ENCODE measurements at places on chromosomes 1 and 21.

DNA sequence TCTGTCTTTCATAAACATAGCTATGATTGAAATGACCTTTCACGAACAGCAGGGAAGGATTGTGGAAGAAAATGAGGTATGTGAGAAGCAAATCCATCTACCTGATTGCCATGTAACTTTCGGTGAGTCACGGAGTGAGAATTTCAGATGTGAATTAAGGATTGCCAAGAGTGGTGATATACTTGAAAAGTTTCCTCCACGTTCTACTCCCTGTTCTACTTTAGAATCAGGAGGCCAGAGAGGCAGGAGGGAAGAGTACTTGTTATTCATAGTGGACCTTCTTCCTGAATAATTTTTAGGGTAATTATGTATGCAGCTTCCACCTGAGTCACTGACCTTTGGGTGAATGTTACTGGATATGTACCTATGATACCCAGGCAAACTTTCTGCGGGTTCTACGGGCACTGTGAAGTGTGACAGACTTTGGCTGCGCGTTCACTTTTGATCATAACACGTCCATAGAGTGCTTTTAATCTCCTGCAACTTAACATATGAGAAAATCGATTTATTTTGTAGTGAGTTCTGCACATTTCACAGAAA is 2.6 kb upstream of the KCNE1 start:
- no peak for DNase-seq

DNA sequence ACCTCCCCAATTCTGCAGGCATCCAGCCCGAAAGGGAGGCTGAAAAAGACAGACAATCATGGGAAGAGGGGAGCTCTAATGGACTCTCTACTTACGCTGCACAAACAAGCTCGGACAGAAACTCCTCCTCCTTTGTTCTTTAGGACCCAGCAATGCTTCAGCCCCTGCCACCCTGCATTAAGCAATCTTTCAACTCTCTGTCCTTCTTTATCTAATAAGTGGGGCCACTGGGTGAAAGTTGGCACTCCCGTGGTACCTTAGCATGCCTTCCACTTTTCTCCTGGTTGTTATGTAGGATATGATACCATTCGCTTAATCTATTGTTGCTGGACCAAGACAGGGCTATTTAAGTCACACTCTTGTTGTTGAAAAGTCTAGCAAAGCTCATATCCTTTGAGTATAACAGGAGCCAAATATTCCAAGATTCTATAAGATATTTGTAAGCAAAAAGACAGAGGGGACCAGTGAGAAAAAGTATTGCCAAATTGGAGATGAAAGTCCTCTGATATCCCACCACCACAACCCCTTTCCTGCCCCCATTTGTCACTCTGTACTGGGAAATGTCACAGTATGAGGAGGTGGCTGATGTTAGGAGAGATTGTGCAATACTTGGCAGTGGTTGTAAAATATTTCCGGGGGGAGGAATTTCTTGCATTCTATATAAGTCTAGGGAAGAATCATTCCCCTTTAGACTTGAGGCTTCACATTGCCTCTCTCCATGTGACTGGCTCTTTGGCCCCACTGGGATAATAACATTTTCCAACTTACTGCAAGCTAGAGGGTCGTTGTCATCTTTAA is 137.3 kb upstream of the GJB5 start:
- DNase-seq = no peak

- DNase-seq = no peak
Measured at GRCh38 chr1:197092491-197093023, 25.5 kb upstream of the F13B start.

- DNase-seq = no peak
Measured at GRCh38 chr1:9249534-9250410, 15.2 kb downstream of the H6PD start.

GRCh38 chr1:196376630-196377328 is 231.5 kb downstream of the KCNT2 start:
- DNase-seq = no peak

GRCh38 chr1:40757084-40757483 is 26.5 kb upstream of the KCNQ4 start:
- no peak for DNase-seq

GRCh38 chr1:155527677-155528076 is 34.9 kb downstream of the ASH1L start:
- DNase-seq = no peak

GRCh38 chr1:23196627-23197328 is 20.5 kb downstream of the HTR1D start:
- DNase-seq = no peak

DNA sequence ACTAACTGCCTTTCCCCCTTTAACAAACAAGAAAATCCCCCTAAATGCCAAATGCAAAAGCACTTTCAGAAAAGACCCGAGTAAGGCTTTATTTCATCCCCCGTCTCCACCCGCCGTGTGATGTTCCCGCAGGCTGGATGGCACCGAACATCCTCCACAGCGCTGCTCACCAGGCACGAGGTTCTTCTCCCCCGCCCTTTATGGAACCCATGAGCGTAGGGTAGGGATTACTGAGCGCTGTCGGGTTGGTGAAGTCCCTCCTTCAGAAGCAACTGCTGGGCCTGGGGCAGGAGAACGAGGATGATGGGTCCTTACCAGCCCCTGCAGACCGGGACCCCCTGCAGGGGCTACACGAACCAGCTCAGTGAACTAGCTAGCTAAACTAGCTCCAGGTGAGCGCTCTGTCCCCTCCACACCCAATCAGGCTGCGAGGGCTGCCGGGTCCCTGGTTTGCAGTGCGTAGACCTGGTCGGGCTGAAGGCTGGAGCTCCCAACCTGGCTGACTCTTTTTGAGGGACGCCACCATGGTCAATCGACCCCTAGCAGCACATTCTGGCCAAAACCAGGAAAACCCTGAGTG is 80.4 kb downstream of the ITPKB start:
- DNase-seq = no peak
